Subcutaneous adipose tissue (tissue), 4 donors: ENCODE measurements at places on chromosomes 11 and 22. TPM values are rescaled to one million over a fixed set of nuclear protein-coding genes. Genes with fewer than 3 reads are reported as not detected.

Gene EXPH5
- total RNA-seq: 1.0 TPM

Gene IGSF9B
- total RNA-seq: 6.8 TPM

Gene LSP1
- total RNA-seq: 112 TPM

Gene MPPED2
- total RNA-seq: 10.5 TPM

Gene CALCA
- not detected for total RNA-seq

Gene ANGPTL5
- total RNA-seq: 4.2 TPM

Gene WNT11
- 32.0 TPM for total RNA-seq

Gene KRTAP5-1
- total RNA-seq: not detected
